ENCODE measurements at places on chromosomes 5 and 9. TPM values are rescaled to one million over a fixed set of nuclear protein-coding genes. Genes with fewer than 3 reads are reported as not detected.

Gene SLC45A2
- total RNA-seq: not detected

Gene PCDHA12
- 2.3 TPM for total RNA-seq

Gene FAXDC2
- 9.6 TPM for total RNA-seq

Gene FAF2
- 37.6 TPM for total RNA-seq

Gene ZNF883
- 0.21 TPM for total RNA-seq

Gene SLC4A9
- 0.33 TPM for total RNA-seq

Gene ASPN
- not detected for total RNA-seq

Gene PCDHGB5
- not detected for total RNA-seq

Gene WDR38
- not detected for total RNA-seq

Gene FANCG
- total RNA-seq: 87.1 TPM

DNA sequence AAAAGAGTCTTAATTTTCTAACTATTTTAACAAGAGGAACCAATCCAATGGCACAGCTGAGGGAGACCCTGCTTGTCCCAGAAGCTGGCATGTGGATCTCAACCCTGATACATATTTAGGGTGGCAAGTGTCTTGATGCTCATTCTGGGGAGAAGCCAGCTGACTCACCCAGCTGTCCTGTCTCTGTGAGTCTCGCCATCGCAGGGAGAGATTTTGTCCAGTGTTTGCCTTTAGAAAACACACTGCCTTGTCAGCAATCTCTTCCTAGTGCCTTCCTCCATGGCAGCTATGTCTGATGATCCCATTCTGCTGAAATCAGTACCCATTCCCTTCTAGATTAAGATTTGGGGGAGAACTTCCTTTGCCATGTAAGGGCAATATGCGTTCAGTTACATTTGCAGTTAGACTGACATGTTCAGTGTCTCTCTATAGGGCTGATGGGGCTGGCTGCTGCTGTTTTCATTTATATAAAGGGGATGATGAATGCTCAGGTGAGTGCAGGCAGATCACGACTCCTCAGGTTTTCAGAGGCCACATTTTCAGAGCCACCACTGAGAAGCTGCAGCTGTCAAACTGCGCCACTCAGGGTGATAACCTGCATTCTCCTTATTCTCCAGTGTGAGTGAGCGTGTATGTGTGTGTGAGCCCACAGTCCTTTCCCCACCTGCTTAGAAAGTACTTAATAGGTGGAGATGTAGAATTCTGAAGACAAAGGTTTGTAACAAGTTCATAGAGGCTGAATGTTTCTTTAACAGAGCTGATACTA, 217.0 kb downstream of the GAS1 start:
- no peak for DNase-seq

DNA sequence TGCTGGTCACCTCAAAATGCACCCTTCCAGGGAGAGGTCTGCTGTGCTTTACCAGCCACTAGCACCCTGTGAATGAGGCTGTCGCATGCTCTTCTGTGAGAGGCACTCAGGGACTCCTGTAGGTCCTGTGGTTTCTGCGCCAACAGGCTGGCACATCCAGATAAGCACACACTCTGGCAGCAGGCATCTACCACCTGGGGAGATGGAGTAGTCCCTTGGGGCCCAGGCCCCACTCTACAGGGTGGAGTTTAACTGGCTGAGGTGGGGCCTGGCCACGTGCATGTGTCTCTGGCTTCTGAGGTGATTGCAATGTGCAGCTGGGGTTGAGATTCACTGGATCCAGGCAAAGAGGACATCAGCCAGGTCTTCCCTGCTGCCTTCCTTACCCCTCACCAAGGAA, 32.3 kb downstream of the TMEM174 start:
- DNase-seq: no peak

DNA sequence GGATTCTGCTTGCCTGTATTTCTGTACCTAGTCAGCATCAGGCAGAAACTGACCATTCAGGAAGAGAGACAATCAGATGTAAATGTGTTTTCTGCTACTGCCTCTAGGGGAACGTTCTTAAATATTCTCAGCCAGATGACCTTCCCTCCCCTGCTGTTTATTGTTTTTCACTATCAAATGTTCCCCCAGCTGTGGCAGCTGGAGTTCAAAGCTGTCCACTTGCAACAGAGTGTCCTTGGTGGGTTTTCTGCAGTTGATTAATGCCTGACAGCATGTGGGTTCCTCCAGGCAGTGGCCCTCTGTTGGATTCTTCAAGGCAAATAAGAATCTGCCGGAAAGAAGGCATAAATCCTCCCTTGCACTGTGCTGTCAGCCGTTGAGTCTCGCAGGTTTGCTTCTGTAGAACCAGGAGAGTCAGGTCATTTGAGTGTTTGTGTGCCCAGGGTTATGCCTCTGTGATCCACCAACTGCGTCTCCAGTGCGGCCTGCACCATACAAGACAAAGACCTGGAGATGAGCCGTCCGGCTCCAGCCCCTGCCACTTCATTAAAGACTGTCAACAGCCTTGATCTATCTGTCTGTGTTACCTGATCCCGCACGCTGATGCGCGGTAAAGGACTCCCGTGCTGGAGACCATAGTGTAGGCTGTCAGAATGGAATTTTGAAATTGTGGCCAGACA, 203.4 kb downstream of the GADD45G start:
- DNase-seq: peak; percentile 50

- DNase-seq: no peak
These were observed 15.3 kb upstream of the KLF4 start for GRCh38 chr9:107504585-107505455.

GRCh38 chr5:139949710-139950109, 93.4 kb downstream of the NRG2 start:
- peak; percentile 37 for DNase-seq

GRCh38 chr5:135186662-135187522, 152.9 kb upstream of the PITX1 start:
- DNase-seq: no peak

DNA sequence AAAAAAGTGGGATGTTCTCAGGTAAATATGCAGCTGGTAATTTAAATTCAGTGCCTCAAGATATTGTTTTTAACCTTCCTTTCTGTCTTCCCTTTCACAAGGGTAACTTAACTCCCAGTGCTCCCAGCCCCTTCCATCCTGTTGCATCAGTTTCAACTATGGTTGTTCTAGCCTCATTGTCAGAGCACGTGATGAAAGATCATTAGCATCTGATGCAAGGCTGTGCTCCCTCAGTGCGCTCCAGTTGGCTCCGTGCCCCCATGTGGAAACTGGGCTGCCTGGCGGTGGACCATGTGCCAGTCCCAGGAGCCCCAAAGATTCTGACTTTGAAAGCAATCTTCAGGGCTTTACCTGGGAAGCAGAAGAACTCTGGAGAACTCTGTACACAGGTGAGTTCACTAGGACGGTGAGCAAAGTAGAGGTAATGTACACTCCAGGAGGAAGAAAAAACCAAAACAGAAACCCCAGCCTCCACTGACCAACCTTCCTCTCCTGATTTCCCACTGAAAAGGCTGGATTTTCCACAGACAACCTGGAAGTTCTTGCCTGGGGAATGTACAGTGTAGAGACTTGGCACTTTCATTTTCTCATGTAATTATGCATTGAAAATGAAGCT, 96.9 kb downstream of the SLC1A3 start:
- no peak for DNase-seq

- DNase-seq: no peak
These were observed 183.7 kb downstream of the TAF11L14 start for GRCh38 chr5:17817990-17818389.

DNA sequence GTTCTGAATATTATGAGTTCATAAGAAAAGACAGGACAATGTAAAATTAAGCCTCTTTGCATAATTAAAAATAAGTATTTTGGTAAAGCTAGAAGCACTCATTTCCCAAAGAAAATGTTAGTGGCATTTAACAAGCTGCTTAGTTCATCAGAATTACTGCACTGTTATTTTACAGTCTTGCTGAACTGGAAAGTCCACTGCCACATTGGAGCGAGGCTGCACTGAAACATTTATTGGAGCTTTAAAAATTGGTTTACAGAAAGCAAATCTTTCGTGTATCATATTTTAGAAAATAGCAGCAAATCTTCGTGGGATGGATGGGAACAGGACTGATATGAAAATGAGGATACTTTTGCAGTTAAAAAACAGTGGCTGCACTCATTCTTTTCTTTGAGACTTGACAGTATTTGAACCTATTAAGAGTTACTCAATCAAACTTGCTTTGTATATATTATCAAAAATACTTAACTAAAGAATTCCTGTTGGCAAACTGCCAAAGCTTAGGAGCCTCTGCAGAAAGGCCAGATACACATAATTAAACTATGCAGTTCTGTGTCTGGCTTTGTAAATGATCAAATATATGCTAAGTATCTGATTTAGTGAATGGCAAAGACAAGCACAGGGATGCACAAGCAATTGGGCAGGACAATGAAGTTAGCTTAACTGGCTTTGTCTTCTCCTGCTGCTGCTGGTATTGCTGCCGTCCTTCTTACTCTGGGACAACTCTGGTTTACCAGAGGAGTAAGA, 16.5 kb upstream of the FBXL7 start:
- DNase-seq: no peak

GRCh38 chr5:69279517-69279916, 44.8 kb downstream of the CDK7 start:
- no peak for DNase-seq

- DNase-seq: no peak
These were observed 7.9 kb downstream of the BTNL9 start for GRCh38 chr5:181047921-181048320.

DNA sequence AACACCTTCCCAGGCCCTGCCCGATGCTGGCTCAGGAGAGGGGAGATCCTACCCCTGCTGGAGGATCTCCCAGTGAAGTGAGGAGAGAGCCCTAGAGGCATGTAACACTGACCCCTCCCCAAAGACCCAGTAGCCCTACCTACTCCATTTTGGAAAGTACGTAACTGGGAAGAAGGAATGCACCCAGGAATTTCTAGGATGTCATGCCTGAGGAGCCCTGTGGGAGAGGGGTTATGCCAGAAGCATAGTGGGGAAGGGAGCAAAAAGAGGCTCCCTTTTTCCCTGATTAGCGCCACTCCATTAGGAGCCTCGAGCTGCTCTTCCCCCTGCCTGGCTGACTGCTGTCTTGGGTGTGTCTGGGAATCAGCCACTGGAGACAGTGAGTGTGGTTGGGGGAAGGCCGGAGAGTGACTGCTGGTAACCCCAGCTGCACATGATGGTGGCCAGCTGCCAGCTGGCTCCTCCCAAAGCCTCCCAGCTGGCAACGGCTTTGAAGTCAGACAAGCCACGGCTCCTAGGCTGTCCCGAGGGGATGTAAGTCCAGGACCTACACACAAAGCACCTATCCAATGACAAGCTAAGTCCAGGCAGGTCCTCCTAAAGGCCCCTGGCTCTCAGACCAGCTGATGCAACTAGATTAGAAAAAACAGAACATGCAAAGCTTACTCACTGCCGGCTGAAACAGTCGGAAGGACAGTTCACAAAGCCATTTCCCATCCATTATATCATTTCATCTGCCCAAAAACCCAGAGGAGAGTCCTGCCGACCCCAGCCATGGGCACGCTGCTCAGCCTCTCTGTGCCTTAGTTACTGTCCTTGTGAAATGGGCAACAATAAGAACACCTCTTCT, 136.5 kb upstream of the ABCA1 start:
- peak; percentile 32 for DNase-seq

DNA sequence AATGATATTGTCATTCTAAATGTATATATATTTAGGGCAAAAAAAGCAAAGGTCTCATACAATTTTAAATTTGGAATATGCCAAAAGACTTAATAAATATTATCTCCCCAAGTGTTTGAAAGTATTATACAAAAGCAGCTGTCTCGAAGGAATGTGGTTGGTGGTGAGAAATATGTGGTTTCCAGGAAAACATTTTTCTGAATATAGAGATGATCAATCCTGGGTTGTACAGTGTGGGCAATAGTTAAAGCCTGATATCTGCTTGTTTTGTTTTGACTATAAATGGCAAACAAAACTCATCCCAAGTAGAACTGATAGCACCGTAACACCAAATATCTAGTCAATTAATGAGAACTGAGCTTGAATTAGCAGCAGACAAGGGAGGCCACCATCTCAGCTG, 391.8 kb upstream of the CD180 start:
- no peak for DNase-seq

DNA sequence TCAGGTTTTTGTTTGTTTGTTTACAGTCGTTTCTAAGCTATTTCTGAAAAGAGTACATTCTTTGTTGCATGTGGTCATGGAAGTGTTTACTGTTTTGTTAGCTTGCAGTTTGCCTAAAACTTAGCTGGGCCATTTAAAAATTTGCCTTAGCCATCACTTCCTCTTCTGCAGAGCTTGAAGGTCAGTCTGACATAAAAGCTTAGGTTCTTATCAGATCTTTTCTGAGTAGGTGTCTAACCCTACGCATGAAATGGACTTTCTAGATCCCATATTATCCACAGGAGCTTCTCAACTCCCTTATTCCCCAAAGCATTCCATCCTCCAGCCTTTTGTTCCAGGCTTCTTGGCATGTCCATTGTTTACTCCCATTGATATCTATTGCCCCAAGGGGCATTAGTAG, 90.3 kb downstream of the AP3B1 start:
- no peak for DNase-seq

- DNase-seq: no peak
These were observed 303.0 kb upstream of the GRIA1 start for GRCh38 chr5:153187503-153187902.

GRCh38 chr5:143196601-143197259, 206.8 kb downstream of the NR3C1 start:
- DNase-seq: no peak

DNA sequence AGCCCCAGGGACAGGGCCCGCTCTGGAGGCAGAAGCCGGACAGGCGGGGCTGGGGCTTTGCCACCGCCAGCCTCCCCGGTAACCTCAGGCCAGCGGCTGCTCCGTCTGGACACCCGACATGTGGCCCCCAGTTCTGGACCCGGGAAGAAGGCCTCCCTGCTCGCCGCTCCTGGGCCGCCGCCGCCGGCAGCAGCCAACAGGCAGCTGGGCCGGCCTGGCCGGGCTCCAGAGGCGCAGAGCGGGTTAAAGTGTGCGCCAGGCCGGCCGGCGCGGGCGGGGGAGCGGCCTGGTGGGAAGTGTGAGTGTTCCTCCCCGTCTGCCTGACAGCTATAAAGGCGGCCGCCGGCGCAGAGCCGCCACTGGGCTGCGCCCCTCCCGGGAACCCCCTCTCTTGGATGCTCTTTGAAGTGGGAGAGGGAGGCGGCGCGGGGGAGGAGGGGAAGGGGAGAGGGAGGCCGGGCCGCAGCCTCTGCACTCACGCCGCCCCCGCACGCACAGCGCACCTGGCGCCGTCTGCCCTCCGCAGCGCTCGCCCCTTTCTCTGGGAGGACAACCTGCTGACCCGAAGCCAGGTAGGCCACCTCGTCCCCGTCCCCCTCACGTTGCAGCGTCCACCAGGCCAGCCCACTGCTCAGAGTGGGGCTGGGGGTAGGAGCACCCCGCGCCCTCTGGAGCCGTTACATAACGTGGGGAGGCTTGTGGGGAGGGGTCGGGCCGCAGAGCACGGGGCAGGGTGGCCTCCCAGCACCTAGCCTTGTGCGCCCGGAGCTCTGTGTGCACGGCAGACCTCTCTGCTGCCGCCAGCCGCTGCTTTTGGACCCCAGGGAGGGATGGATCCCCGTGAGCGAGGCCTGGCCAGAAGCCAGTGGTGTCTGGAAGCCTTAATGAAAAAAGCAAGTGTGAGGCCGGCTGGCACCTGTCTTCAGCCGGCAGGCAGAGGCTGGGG, at the start of gene ADAMTSL2:
TSS of gene ADAMTSL2 (plus strand) at position 359 of the 946 bp plus-strand sequence. CDS start 2,009 bp downstream, outside the sequence.
- DNase-seq: peak; percentile 92

- DNase-seq: no peak
These were observed 8.6 kb downstream of the NINJ1 start for GRCh38 chr9:93125331-93125894.

Data from H7 (cell line).